Neural progenitor cell (in vitro differentiated cells): ENCODE measurements at places on chromosomes 7 and 10. TPM values are rescaled to one million over a fixed set of nuclear protein-coding genes. Genes with fewer than 3 reads are reported as not detected.
A peak's percentile ranks its signal among the peaks of the same experiment; 100 is the strongest.

DNA sequence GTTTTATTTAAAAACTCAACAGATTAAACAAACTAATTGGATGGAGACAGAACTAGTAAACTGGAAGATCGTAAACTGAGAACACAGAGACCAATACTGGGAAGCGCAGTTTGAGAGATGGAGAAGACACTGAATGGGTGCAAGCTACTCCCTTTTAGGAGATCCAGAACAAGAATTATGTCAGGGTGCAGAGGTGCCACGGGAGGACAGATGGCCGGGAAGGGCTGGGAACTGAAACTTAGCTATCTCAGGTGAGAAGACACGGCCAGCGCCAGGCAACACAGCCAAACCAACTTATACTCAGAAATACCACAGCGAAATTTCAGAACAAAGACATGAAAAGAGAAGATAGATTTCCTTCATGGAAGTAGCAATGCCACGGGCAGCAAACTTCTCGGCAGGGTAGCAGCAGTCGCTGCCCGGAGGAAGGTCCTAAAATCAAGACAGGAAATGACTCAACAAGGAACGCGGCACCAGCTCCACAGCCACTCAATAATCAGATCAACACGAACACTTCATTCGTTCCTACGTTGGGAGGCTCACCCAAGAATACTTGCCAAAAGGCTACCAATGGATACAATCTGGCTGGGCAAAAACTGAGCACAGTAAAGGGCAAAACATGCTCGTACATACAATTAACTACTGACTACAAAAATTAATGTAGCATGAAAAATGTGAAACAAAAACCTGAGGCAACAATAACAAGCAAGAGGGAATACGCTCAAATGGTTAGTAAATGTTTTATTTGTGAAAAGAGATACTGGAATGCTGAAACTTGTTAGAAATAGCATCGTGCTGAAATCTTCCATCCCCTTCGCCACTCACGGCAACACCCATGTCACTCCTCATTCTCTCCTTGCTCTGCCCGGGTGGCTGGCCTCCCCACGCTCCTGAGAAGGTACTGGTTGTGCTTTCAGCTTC is 2.2 kb upstream of the LRRC27 start:
- H3K27me3 ChIP-seq, result no peaks in the 10 kb centered on the region
- DNase-seq, result no peak
- peak overlapping the region; percentile 75 for H3K4me3 ChIP-seq
- no peak overlapping the region for H3K27ac ChIP-seq
- peaks cover 25% of the 10 kb centered on the region for H3K4me1 ChIP-seq
- H3K36me3 ChIP-seq, result no peaks in the 10 kb centered on the region

DNA sequence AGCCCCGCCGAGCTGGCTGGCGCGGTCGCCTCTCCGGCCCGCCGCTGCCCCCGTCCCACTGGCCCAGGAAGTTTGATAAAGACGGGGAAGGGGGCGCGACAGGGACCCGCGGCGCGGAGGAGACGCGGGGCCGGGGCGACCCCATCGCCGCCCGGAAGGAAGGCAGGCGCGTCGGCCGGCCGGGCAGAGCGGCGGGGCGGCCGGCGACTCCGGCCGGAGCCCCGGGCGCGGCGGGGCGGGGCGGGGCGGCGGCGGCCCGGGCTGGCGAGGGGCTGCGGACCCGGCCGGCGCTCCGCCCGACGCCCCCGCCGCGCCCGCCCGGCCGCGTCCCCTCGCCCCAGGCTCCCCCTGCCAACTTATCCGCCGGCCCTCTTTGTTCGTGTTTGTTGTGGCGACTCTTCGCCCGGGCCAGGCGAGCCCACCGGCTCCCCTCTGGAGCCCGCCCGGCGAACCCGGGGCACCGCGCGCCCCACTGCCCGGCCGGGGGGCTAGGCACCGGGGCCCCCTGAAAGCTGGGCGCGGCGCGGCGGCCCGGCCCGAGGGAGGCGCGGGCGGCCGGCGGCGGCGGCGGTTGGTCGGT is 571 bp downstream of the KDM7A start:
- H3K4me3 ChIP-seq, result peak overlapping the region; percentile 88
- H3K4me1 ChIP-seq, result peaks cover 7% of the 10 kb centered on the region
- H3K27me3 ChIP-seq, result peaks cover 25% of the 10 kb centered on the region
- no peaks in the 10 kb centered on the region for H3K36me3 ChIP-seq

- no peaks in the 10 kb centered on the region for H3K27me3 ChIP-seq
- H3K36me3 ChIP-seq, result no peaks in the 10 kb centered on the region
- no peaks in the 10 kb centered on the region for H3K4me1 ChIP-seq
- H3K4me3 ChIP-seq, result no peak overlapping the region
- no peak overlapping the region for H3K27ac ChIP-seq
- no peak for DNase-seq
Observed at GRCh38 chr10:27680006-27680557, 65.5 kb downstream of the MKX start.

GRCh38 chr10:103265717-103266329 is 11.1 kb upstream of the INA start:
- peak; percentile 89 for DNase-seq
- no peak overlapping the region for H3K4me3 ChIP-seq
- no peaks in the 10 kb centered on the region for H3K4me1 ChIP-seq
- H3K27me3 ChIP-seq, result peaks cover 15% of the 10 kb centered on the region

DNA sequence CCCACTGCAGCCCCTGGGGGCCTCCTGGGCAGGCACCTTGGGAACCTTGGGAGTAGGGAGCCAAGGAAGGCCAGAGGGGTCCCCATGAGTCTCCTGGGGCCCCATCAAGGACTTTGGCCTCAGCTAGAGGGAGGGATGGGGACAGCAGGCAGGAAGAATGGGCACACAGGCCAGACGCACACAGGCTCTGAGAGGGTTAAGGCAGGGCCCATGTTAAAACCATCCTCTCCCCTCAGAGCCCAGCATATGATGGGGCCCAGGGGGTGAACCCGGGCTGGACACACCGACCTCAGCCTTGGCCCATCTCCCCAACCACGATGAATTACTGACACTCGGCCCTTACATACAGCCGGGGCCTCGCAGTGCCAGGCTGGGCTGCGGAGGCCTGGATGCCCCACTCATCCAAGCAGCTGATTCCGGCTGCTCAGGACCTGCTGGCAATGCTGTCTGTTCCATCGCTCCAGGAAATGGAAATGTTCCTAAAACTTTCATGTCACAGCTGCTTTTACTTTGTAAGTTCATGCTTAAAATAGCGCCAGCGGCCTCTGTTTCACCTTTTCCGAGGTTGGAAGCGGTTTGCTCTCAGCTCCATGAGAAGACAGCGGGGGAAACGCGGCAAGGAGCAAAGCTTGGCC is 17.3 kb upstream of the INPP5A start:
- H3K4me1 ChIP-seq, result peaks cover 28% of the 10 kb centered on the region
- no peaks in the 10 kb centered on the region for H3K36me3 ChIP-seq
- no peak overlapping the region for H3K27ac ChIP-seq
- H3K4me3 ChIP-seq, result no peak overlapping the region

DNA sequence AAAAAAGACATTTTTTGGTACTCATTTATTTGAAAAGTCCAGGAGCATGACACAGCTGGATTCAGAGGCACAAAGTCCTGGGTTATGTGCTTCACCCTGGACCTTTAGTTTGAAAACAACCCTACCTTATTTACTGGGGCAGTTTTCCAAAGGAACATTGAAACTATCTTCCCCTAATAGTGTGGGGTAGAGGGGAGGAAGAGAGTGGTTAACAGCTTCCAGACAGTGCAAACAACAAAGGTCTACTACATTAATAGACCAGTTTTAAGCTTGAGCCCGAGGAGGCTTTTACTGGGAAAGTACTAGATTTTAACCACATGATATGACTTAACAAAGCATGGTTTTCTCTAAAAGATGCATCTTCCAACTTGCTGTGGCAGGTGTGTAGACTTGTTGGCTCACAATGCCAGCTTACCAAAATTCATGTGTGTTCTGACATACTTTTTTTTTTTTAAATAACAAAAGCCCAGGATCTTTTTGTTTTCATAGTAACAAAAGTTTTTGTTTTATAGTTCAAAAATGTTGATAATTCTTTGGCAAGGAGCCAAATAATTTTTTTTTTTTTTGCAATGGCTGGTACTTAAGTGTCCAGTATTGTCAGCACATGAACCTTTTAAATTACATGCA is 1.8 kb downstream of the GSTO1 start:
- no peak overlapping the region for H3K27ac ChIP-seq
- H3K4me1 ChIP-seq, result peaks cover 15% of the 10 kb centered on the region
- DNase-seq, result no peak
- H3K36me3 ChIP-seq, result no peaks in the 10 kb centered on the region
- no peak overlapping the region for H3K4me3 ChIP-seq
- peaks cover 43% of the 10 kb centered on the region for H3K27me3 ChIP-seq

- H3K36me3 ChIP-seq, result no peaks in the 10 kb centered on the region
- H3K27ac ChIP-seq, result no peak overlapping the region
- H3K27me3 ChIP-seq, result no peaks in the 10 kb centered on the region
- H3K4me1 ChIP-seq, result peaks cover 3% of the 10 kb centered on the region
- H3K4me3 ChIP-seq, result no peak overlapping the region
Observed at GRCh38 chr10:8534096-8534495, 479.6 kb downstream of the GATA3 start.

- H3K36me3 ChIP-seq, result peaks cover 3% of the 10 kb centered on the region
- H3K4me3 ChIP-seq, result no peak overlapping the region
- DNase-seq, result no peak
- no peaks in the 10 kb centered on the region for H3K27me3 ChIP-seq
Observed at GRCh38 chr7:13757841-13758240, 231.6 kb downstream of the ETV1 start.

- no peak overlapping the region for H3K27ac ChIP-seq
- H3K36me3 ChIP-seq, result no peaks in the 10 kb centered on the region
- H3K4me3 ChIP-seq, result no peak overlapping the region
- no peaks in the 10 kb centered on the region for H3K27me3 ChIP-seq
Observed at GRCh38 chr7:130891254-130892094, 157.5 kb upstream of the KLF14 start.

DNA sequence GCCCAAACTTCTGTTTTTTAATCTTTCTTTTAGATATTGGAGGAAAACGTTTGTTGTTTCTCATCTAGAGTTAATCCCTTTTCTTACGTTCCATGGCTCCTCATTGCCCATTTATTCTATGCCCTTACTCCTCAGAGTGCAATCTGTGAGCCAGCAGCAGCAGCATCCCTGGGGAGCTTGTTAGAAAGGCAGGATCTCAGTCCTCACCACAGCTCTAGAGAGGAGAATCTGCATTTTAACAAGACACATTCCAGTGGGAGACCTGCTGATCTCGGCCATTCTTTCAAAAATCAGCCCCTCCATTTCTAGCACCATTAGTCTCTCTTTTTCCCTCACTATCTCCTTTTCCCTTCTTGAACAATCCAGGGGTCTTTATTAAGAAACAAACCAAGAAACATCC is 84.4 kb upstream of the NOBOX start:
- no peaks in the 10 kb centered on the region for H3K27me3 ChIP-seq
- no peak overlapping the region for H3K4me3 ChIP-seq
- peak; percentile 68 for DNase-seq
- peak overlapping the region; percentile 86 for H3K27ac ChIP-seq

DNA sequence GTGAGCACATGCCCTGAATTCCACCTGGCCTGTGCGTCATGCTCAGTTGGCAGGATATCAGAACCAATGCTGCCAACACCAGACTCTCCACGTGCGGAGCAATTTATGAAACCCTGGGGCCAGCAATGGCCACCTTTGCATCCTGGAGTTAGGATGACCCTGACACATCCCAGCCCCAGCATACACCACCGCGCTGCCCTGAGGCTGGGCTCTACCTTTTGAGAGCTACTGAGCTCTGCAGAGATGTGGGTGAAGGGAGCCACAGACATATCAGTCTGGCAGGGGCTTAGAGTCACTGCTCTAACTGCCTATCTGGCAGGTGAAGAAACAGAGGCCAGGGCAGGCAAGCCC is 41.9 kb downstream of the SYPL1 start:
- no peaks in the 10 kb centered on the region for H3K27me3 ChIP-seq
- no peak overlapping the region for H3K4me3 ChIP-seq
- peaks cover 13% of the 10 kb centered on the region for H3K4me1 ChIP-seq
- no peak overlapping the region for H3K27ac ChIP-seq
- no peaks in the 10 kb centered on the region for H3K36me3 ChIP-seq

DNA sequence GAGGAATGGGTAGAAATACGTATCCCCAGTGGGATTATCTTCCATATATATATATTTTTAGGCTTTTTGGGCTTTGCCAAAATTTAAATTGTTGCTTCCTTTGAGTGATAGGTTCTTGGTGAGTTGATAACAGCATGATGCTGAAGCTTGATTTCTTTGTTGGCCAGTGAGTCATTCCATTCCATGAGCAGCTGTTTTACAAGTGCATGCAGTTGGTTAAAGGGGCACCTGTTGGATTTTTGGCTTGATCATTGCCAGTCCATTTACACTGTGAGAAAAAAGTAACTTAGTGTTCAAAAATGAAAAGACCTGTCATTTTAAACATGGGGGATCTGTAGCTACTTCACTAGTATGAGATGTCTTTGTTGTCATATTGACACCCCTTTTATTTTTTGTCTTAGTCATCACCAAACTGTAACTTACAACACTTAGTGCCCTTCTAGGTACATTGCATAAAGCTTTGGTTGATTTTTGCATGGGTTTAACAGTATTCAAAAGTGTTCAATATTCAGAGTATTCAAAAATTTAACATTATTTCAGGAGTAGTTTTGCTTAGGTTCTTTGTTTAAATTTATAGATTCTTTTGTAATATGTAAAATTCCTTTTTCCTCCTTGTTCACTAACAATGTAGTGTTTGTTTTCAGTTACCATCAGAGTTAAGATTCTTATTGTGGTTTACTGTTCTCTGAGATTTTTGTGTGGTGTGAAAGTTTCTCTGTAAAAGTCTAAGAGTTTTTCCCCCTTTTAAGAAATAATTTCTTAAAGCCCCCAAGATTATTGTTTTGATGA is 8.8 kb downstream of the AKAP9 start:
- DNase-seq, result no peak
- peak overlapping the region; percentile 21 for H3K27ac ChIP-seq
- no peak overlapping the region for H3K4me3 ChIP-seq

GRCh38 chr7:12031186-12031585 is 179.9 kb upstream of the TMEM106B start:
- peaks cover 12% of the 10 kb centered on the region for H3K4me1 ChIP-seq
- no peak for DNase-seq
- H3K36me3 ChIP-seq, result no peaks in the 10 kb centered on the region
- no peak overlapping the region for H3K4me3 ChIP-seq
- no peaks in the 10 kb centered on the region for H3K27me3 ChIP-seq
- H3K27ac ChIP-seq, result no peak overlapping the region

Gene FEZF1
- total RNA-seq, result 330 and 467 TPM in 2 replicates

Gene NEBL
- total RNA-seq, result 52.8 and 77.6 TPM in 2 replicates

Gene BTBD16
- not detected in 2 replicates for total RNA-seq

Gene PLA2G12B
- 0.12 TPM in 1 of 2 replicates, not detected in the other for total RNA-seq

Gene LFNG
- 58.0 and 177 TPM in 2 replicates for total RNA-seq

Gene RBM48
- total RNA-seq, result 13.5 and 22.8 TPM in 2 replicates

Gene DKK1
- 12.4 and 16.1 TPM in 2 replicates for total RNA-seq

Gene UPP1
- 11.2 and 15.0 TPM in 2 replicates for total RNA-seq

Gene BLNK
- total RNA-seq, result not detected in 2 replicates

Gene CYP3A4
- not detected in 2 replicates for total RNA-seq
